ENCODE measurements at places on chromosomes 12 and 14.

DNA sequence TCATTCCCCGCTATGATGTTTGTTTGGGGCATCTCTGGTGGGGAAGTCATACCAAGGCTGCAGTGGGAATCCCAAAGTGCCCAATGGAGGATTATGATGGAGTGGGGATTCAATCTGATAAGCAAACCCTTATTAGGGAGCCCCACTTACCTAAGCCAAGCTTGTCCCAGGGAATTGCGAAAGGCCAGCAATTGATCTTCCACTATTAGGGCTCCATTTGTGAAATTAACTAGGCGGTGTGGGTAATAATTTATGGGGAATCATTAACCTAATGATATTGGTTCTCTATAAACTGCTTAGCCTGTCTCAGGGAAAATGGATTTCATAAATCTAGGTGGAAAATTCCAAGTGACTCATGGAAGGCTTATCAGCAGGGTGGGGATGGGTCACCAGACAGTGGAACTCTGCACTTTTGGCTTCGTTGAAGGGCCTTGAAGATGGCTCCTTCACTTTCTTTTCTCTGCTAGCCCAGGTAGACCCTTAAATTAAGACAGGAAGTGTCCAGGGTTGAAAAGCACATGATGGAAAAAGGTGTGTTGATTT, 113.0 kb upstream of the WSCD2 start:
- DNase-seq = no peak

DNA sequence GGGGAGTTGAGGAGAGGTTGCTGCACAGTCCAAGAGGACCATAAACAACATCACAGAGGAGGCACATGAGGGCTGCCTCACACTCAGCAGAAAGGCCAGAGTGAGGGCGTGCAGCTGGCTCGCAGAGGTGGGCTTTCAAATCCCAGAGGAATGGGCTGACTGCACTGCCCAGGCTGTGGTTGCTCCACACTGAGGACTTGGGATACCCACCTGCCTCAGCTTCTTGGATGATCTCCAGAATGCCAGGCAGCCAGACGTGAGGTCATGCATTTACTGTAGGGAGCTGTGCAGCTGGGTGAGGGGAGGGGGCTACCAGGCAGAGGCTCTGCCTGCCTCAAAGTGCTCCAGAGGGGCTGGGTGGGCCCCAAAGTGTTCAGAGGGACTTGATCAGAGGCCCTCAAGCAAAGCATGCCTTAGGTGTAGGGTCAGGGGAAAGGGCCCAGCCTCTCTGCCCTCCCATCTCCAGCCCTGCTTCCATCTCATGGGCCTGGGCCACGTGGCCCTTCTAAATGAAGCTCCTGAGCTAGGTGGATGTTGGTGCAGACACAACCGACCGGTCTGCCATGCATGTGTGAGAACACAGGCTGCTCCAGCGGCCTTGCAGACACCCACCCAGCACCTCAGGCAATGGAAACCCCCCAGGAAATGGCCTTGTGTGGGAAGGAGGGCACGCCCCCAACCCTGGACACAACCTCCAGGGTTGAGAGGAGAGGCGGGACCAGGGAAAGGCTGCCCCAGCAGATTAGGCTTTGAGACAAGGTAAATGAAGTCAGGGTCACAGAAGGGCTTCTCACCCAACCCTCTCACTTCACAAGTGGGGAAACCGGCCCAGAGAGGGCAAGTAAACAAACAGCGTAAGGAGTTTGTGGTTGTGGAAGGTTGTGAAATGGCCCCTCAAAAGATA, 90.8 kb downstream of the NTF3 start:
- no peak for DNase-seq

DNA sequence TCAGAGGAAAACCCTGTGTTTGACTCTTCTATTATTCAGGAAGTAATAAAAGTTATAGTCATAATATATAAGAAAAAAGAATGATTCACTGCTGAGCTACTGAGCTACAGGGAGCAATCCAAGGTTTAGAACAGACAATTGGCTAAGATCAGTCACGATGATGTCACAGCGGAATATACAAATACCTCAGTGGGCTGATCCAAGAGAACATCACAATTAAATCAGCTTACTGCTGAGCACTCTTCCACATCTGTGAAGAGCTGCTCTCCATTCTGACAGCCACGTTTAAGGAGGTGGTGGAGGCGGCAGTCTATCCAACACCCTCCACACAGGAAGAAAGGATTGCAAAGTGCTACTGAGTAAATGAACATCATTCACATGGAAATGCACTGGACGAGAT, 271.0 kb downstream of the APAF1 start:
- DNase-seq = no peak

- no peak for DNase-seq
These were observed 4.4 kb upstream of the BTBD7 start for GRCh38 chr14:93337143-93337753.

- DNase-seq = no peak
These were observed 10.3 kb downstream of the TWF1 start for GRCh38 chr12:43795716-43796280.

- DNase-seq = no peak
These were observed 241.8 kb upstream of the ATP2B1 start for GRCh38 chr12:89950421-89950820.

DNA sequence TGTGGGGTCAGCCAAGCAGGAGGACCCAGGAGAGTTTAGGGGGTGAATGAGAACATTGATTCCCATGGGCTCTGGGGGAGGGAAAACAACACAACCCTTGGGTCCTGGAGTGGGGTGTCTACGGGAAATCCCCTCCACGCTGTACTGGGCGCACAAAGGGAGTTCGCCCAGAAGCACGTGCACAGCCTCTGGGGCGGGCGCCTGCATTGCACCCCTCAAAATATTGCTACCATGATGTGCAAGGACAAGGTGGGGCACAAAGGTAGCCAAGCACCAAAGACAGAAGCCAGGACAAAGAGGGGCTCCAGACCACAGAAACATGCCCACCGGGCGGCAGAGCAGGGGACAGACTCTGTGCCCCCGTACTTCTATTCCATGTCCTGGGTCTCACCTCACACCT, 74.9 kb upstream of the EIF5 start:
- no peak for DNase-seq

- no peak for DNase-seq
These were observed 270.1 kb upstream of the PRICKLE1 start for GRCh38 chr12:42859612-42860011.

DNA sequence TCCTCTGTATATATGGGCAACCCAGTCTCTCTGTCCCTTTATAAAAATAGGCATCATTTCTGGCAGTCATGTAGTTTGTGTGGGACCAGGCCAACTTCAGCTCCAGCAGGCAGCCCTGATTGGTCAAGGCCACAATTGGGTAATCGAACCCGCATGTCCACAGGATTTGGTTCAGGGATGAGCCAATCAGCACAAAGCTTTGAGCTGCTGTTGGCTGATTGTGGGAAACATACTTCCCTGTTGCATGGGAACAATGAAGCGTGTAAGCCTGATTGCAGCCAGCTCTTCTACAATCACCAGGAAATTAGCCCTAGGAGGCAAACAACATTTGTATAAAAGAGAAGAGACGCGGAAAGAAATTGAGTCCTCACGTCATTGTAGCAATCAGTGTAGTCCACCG, 328.6 kb downstream of the PCNX1 start:
- no peak for DNase-seq

DNA sequence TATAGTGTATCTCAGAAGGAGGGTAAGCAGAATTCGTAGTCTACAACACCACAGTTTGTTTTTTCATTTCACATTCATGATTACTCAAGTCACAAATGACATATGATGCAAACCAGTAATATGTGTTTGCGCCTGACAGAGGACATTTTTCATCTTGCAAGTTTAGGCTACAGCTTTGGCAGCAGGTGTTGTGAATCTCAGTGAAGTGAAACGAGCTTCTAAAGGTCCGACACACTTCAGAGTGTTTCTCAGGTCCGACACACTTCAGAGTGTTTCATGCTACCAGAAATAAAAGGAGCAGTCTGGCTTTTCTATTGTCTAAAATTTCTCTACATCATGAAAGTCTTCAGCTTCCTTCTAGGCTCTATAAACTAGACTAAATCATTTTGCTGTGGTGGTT, 22.7 kb downstream of the CLEC14A start:
- DNase-seq = no peak

GRCh38 chr12:3186546-3187215, 109.5 kb downstream of the TSPAN9 start:
- DNase-seq = no peak

DNA sequence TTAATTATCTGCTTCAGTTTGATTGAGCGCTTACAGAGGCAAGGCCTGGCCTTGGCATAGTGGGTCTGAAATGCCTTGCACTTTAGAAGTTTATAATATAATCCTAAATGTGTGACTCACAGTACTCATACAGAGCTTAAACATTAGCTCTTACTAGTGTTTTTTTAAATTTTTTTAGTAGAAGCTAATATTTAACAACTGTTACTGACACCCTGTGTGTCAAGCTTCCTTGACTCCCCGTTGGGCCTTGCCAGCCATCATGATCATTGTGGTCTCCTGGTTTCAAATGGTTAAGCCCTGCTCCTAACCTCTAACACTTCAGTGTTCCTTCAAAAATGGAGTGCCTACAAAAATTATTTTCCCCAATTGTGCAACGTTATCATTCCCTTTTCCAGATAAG, 126.9 kb downstream of the GALC start:
- no peak for DNase-seq

DNA sequence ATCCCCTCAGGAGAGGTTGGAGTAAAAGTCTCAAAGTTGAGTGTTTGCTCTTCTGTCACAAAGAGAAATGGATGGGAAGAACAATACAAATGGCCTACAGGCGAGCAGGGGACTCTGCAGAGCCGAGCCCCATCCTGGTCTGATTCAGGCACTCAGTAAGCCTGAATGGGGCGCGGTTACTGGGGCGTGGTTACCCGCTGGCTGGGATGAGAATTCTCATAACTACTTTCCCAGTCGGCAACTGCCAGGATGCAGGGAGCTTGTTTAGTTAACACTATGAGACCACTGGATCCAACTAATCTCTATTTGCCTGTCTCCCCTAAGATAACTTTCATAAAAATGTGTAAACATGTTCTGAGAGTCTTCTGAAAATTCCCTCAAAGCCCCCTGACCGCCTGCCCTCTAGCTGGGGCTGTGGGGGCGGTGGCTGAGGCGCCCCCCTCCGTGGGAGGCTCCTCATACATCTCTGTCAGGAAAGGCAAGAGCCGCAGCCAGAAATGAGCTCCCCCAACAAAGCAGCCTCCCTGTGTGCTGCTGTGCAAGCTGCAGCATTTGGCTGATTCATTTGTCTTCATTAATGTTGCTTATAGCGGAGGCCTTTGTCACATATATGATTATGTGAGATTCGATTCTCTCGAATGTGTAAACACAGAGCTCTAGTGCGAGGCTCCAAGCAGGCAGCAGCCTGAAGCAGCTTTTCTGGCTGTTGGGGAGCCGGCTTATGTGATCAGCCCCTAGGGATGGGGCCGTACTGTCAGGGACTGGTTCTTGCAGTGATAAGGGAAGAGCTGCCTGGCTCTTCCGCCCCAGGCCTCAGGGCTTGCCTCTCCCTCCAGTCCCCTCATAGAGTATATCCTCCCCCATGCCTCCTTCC, 126.1 kb upstream of the ARHGAP5 start:
- peak; percentile 56 for DNase-seq

GRCh38 chr12:13798162-13798561, 183.2 kb downstream of the GRIN2B start:
- no peak for DNase-seq

- DNase-seq = no peak
These were observed 938.4 kb upstream of the ATXN7L3B start for GRCh38 chr12:73599268-73599667.

- no peak for DNase-seq
These were observed 38.8 kb upstream of the NINJ2 start for GRCh38 chr12:701896-702539.

DNA sequence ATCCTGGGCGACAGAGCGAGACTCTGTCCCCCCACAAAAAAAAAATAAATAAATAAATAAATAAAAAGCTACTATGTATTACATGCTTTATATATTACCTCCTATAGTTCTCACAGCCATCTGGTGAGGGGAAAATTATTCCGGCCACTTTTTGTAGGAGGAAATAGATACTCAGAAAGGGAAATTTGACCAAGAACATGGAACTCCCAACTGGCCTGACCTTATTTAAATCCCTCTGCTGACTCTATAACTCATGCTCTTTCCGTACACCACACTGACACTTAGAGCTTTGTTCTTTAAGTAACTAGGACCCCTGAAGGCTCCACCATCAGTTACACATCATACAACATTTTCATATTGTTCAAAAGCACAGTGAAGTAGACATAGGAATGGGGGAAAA, 2.2 kb upstream of the MMP19 start:
- DNase-seq = no peak

- DNase-seq = peak; percentile 84
These were observed 2.6 kb upstream of the SOCS2 start for GRCh38 chr12:93569656-93570551.

DNA sequence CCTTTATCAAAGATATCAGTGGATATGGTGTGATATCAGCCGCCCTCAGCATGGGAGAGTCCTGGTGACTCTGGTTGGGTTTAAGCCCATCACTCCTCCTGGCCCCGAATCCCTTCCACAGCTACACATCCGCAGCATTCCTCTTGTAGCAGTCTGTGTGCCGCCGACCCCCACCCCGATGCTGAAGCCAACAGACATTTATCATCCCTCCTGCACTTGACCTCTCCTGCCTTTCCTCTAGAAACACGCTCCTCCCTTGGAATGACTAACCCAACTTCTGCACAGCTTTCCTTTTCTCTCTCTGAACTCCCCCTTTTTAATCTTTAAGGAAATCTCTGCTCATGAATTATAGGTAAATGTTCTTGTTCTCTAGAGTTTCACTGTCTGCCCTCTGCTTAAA, 250.9 kb upstream of the FOXN3 start:
- DNase-seq = no peak

DNA sequence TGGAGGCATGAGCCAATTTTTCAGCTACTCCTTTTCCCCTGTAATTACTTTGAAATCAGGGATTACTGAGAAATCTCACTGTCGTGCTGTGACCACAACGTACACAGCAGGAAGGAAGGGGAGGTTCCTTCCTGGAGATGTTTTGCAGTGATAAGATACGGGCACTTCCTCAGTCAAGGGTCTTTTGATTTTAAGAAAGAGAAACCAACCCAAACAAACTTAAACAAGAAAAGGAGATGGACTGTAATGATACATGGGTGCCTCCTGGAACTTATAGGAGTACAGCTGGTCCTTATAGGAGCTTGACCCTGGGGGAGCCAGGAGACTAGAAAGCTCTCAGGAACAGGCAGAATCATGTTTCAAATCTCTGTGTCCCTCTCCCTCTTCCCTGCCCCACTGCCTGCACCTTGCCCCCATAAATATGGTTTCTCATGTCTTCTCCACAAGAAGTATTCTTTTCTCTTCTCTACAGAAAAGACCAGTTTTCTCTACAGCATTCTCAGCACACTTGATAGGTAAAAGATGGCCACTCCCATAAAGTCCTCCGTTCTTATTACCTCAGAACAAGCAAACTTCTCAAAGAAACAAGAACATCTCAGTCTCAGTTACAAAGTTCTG, 281.1 kb upstream of the AMIGO2 start:
- DNase-seq = no peak

DNA sequence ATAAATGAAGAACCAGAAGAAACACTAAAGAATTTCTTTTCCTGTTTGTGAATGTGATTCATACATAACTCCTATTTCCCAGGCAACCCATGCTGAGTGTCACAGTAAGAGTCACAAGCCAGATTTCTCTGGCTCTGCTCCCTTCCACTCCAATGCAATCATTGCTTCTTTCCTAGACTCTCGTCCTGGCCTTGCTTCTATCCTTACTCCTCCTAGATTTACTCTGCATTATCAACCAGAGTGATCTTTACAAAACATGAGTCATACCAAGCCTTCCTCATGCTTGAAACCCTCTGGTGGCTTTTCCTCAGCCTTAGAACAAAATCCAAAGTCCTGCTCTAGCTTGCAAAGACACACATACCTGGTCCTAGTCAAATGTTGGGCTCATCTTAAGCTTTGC, 13.3 kb downstream of the IL22 start:
- no peak for DNase-seq

Measured in HEK293T (cell line).